BJ (cell line): ENCODE measurements at places on chromosomes 2 and 18. TPM values are rescaled to one million over a fixed set of nuclear protein-coding genes. Genes with fewer than 3 reads are reported as not detected.

- no peak for DNase-seq
These were observed 14.3 kb upstream of the ITPRID2 start for GRCh38 chr2:181877181-181877664.

DNA sequence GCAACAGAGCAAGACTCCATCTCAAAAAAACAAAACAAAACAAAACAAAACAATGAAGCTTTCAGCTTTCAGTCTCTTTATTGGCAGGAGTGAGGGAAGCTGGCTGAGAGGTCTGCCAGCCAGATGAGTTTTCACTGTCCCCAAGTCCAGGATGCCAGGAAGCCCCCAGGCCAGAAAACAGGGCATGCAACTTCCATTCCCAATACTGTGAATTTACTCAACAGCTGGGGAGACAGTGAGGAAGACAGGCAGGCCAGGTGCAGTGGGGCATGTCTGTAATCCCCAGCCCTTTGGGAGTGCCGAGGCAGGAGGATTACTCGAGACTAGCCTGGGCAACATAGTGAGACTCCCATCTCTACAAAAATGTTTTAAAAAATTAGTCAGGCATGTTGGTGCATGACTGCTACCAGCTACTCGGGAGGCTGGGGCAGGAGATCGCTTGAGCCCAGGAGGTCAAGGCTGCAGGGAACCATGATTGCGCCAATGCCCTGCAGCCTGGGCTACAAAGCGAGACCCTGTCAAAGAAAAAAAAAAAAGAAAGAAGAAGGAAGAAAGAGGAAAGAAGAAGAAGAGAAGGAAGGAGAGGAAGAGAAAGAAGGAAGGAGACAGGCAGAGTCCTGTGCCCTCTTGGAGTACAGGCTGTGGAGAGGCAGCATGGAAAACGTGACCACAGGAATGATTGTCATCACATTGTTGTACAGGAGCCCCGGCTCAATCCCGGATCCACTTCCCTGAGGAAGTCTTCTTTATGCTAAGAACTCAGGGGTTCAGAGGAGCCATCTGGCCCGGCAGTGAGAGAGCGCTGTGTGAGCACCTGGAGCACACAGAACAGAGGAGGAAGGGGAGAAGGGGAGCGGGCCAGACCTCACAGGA, 29.2 kb upstream of the POMC start:
- DNase-seq = no peak

ANKRD30BL gene
- not detected in 2 replicates for polyA plus RNA-seq

DNA sequence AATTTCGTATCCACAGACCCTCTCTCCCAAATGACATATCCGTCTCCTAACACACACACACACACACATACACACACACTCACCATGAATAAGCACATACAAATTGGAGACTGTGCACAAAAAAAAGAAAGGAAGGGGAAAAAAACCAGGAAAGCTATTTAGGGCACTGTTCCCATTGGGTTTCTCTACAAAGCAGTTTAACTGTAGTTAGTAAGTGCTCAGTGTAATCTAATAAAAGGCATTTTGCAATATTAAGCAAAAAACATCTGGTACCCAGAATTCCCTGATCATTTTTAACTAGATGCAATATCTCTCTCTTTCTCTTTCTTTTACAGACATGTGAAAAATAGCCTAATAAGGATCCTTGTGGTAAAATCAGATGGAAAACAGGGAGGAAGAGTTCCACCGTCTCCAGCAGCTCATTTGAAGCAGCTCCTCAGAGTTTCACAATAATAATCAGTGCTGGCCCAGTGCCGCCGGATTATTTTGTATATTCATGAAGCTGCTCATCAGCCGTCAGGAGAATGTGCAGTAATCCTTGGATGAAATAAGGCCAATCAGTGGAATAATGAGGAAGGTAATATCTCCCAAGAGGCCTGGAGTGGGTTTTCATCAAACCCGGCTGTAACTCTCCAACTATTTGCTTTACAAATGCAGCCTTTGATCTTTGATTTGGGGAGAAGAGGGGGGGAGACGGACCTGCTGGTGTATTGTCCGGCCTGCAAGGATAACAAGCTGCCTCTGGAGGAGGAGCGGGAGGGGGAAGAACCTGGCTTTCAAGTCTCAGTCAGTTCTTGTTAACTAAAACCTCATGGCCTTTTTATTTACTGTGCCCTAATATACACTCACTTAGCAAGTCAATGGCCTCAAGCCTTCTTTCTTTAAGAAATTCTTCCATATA, 227.6 kb upstream of the SMIM21 start:
- DNase-seq = peak; percentile 26

DNA sequence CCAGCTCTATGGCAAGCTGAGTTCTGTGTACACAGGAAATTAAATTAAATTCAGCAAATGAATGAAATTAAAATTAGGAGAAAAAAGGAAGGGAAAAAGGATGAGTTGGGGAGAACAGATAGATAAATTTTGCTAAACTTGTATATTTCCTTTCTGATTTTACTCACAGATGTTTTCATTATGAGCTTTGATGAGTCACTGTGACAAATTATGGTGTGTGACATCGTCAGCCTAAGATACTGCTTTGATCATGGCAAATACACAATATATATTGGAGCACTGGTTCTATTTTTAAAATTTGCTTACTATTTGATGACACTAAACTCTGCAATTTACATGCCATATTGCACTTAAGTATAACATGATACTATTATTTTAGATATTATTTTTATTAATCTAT, 464.6 kb upstream of the SPHKAP start:
- DNase-seq = peak; percentile 25

SCN1A gene
- 0.28 and 0.88 TPM in 2 replicates for polyA plus RNA-seq

GRCh38 chr2:39849982-39850526, 71.0 kb upstream of the THUMPD2 start:
- no peak for DNase-seq

PIEZO2 gene
- polyA plus RNA-seq = 4.3 and 4.6 TPM in 2 replicates

CSRNP3 gene
- 0.18 and 0.23 TPM in 2 replicates for polyA plus RNA-seq

- no peak for DNase-seq
These were observed 31.9 kb downstream of the CNRIP1 start for GRCh38 chr2:68287580-68288441.

DNA sequence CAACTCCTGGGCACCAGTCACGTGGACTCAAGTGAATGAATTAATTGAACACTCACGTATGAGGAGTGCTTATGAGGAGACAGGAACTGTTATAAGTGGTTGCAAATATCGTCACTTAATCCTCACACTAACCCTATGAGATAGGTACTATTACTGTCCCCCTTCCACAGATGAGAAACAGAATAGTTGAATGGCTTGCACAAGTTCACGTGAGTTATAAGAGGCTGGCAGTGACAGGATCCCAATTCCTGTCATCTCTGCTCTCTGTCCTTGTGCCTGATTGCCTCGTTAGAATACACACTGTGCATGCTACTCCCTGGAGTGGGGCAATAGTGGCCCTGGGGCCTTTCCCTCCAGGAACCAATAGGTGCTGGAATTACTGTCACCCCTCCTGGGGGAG, 253.5 kb downstream of the DYSF start:
- no peak for DNase-seq

GRCh38 chr2:31886700-31887099, 124.1 kb downstream of the MEMO1 start:
- no peak for DNase-seq

GRCh38 chr2:180289627-180290026, 282.5 kb upstream of the CWC22 start:
- DNase-seq = no peak

GRCh38 chr2:161570424-161571050, 53.7 kb upstream of the SLC4A10 start:
- DNase-seq = no peak

DNA sequence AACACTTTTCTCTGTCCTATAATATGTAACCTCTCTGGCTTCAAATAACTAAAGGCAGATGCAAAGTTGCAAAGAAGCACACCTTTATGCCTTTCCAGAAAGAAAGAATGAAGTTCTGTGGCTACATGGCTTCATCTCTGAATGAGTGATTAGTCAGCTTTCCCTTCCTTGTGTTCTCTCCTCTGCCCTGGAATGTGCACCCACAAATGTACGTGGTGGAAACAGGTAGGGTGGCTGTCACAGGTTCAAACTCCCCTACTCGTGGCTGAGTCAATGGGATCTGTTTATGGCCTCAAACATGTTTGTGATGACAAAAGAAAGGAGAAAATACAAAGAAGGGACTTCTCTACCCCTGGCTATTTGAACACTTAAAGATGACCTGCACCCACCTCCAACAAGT, 55.5 kb upstream of the ACVR2A start:
- DNase-seq = no peak

- no peak for DNase-seq
These were observed at the start of the genes ATG4B and THAP4 for GRCh38 chr2:241637018-241637794. ATG4B (plus strand) TSS chr2:241637693; CDS start chr2:241637715, 22 bp downstream. THAP4 (minus strand) TSS chr2:241637158; CDS start chr2:241637017, 141 bp downstream.

TRABD2A gene
- polyA plus RNA-seq = 3.0 and 3.8 TPM in 2 replicates

DNA sequence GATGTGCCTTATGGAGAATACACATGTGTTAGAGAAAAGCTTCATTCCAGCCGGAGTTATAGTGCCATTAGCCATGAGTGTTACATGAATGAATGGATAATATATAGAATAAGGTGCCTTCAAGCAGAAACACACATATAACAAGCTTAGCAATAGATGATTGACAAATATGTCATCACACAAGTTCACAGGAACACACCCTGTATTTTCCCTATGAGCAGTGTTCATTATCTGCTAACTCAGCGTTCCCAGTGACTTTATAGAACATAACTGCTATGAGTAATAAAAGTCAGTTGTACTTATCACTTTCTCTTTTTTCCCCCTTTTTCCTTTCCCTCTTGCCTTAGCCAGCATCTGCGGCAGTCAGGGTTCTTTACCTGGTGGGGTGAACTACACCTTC, 65.1 kb downstream of the TIMM21 start:
- no peak for DNase-seq

DNA sequence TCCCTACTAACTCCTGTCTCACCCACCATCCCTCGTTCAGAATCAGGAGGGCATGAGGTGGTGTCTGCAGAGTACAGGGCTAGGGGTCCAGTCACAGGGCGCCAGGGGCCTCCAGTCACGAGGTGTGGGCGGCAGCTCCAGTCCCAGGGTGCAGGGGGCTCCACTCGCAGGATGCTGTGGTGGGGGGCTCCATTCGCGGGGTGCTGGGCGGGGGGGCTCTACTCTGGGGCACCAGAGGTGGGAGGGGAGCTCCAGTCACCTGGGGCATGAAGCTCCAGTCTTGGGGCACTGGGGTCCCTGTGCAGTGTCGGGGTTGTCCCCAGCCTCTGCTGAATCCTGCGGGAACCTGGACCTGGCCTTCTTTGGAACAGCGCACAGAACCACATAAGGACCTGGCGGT, 66.0 kb downstream of the EIPR1 start:
- DNase-seq = no peak

GRCh38 chr18:11669271-11669947, 19.7 kb upstream of the GNAL start:
- DNase-seq = no peak

CAPG gene
- 92.4 and 135 TPM in 2 replicates for polyA plus RNA-seq

- DNase-seq = peak; percentile 28
These were observed 32.5 kb upstream of the PUM2 start for GRCh38 chr2:20382965-20383810.

GRCh38 chr2:179990676-179991317, 16.3 kb downstream of the CWC22 start:
- no peak for DNase-seq

FOXD4L1 gene
- 0.02 TPM in 1 of 2 replicates, not detected in the other for polyA plus RNA-seq

GRCh38 chr18:50044402-50044801, 150.5 kb downstream of the MYO5B start:
- no peak for DNase-seq

- no peak for DNase-seq
These were observed 148.5 kb downstream of the MGAT5 start for GRCh38 chr2:134402410-134402809.

GRCh38 chr2:51472783-51473182, 440.9 kb upstream of the NRXN1 start:
- DNase-seq = no peak

DNA sequence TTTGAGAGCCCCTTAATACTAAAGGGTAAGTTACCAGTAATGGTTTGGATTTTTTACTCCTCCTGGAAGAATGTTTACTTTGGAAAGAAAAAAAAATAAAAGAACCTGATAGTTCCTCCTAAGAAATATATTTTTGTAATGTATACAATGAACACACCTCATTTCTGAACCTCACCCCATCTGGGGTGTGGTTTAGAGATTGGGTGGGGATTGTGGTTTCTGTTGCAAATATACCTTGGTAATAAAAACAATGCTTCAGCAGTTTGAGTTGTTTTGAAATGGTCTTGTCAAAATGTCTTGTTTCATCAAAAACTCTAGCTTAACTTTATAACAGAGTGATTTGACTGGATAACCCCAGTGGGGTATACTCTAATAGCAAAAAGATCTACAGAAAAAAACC, 448.9 kb upstream of the MEIS1 start:
- no peak for DNase-seq

DNA sequence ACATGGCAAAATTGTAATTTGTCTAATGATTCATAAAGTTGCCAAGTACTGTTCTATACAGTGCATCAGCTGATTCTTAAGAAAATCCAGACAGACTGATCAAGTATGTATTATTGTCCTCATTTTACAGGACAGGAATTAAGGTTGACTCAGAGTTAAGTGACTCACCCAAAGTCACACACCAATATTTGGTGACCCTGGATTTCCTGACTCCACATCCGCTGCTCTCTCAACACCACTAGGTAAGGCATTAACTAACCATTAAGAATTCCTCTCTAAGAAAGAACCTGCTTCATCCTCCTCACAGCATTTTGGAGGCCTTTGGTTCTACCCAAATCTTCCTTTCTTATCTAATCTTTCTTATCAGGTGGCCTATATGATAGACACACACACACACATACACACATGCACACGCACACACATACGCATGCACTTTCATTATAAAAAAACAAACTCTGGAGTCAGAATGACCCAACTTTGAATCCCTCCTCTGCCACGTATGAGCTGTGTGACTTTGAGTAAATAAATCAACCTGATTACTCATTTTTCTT, 150.8 kb downstream of the ANKRD44 start:
- no peak for DNase-seq

SPATA3 gene
- not detected in 2 replicates for polyA plus RNA-seq

SCYGR2 gene
- polyA plus RNA-seq = not detected in 2 replicates

DNA sequence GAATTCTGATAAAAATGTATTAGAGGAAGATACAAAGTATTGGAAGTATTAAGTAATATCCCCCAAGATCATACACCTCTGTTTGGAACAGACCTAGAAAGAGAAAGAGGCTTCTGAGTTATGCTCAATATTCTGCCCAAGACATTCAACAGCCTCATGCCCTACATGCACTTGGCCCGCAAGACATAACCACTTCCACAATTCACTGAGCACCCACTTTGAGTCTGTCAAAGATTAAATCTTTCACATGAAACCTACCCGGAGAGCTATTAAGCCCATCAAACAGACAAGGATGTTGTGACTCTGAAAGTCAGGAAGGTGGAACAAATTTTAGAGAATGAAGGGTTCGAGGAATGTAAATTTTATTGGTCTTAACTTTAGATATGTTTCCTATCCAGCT, 344.7 kb upstream of the SYT4 start:
- DNase-seq = no peak
